ENCODE measurements at places on chromosomes 5 and 9.

GRCh38 chr5:83714810-83715209 lies 5.8 kb downstream of the HAPLN1 start:
- no peak for DNase-seq

- no peak for DNase-seq
These were observed at the start of gene OR1L1 for GRCh38 chr9:122661416-122661815. Gene OR1L1 (plus strand): TSS chr9:122661716. CDS start chr9:122661716, 0 bp downstream.

- DNase-seq, result no peak
These were observed 81.0 kb upstream of the SLC25A51 start for GRCh38 chr9:37984672-37985611.

- no peak for DNase-seq
These were observed 59.0 kb downstream of the KCNIP1 start for GRCh38 chr5:170562875-170563228.

- no peak for DNase-seq
These were observed 44.3 kb downstream of the CYSTM1 start for GRCh38 chr5:140219068-140219991.

DNA sequence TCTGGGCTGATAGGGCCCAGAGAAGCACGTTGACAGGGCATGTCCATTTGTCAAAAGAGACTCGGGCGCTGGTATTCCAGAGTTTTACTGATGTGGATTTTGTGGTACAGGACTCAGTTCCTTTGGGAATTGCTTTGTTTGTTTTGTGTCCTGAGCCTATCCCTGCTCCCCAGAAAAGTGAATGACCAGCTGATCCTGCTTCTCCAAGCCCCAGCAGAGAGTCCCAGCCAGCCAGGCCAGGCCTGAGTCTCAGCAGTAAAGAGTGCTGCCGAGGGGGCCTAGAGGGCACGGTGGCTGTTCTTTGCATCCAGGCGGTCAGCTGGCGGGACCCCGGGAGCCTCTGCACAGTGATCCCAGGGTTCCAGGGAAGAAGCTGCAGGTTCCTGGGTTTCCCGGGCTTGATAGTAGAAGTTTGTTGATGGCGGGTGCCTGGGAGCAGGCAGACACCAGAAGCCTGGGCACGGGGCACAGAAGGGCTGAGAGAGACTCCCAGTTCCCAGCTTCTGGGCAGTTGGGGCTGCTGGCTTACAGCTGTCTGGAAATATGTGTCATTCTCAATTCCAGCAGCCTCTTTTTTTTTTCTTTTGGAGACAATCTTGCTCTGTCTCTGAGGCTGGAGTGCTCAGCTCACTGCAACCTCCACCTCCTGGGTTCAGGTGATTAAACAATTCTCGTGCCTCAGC lies 8.7 kb downstream of the PRDM12 start:
- DNase-seq, result no peak

- no peak for DNase-seq
These were observed 236.9 kb downstream of the CD180 start for GRCh38 chr5:66959653-66960052.

DNA sequence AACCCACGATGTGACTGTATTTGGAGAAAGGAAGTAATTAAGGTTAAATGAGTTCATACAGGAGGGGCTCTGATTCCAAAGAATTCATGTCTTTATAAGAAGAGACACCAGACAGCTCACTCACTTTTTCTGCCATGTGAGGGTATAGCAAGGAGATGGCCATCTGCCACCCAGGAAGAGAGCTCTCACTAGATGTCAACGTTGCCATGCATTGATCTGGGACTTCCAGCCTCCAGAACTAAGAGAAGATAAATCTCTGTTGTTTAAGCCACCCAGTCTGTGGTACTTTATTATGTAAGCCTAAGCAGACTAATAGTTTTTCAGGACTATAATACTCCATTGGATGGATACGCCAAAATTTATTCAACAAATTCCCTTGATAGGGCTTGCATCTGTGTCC lies 89.8 kb upstream of the RAD23B start:
- no peak for DNase-seq

DNA sequence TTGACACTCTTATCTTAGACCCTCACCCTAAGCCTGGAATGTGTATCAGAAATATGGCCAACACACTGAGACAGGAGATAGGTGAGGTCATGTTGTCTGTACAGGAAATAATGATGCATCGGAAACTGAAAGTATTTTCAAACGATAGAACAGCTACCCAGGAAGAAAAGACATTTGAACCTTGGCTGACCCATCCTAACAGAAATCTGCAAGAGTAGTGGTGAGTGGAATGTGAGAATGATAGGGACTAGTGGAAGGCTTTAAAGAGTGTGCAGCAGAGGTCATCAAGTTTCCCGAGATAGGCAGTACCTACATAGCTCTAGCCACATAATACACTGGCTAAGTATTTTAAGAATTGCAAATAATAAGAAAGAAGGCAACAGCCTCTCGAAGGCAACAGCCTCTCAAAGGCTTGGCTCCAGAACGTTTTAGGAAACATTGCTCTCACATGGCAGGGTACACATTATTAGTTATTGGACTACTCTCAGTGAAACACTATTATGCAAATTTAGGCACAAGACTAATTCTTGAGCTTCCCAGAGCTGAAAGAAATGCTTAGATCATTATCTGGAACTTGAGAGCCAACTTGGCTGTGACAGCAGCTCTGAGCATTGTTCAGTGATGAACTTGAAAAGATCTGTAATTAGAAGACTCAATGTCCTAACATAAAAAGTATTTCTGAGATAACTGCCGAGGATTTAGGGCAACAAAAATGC lies 133.1 kb upstream of the FBXL7 start:
- no peak for DNase-seq

DNA sequence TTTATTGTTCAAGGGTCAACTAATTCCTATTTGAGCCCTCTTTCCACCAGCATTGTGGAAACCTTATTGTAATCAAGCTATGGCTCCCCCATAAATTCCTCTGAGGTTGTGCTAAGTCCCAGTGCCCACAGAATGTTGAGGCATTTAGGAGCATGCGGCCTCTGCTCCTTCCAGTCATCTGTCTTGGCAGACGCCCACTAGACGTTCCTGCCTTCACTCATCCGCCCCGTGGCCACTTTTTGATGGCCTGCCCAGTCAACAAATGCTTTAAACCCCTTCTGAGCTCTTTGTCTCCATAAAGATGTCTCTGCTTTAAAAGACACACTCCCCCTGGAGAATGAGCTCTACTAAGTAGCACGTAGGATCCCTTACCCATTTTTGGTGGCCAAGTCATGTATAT lies 104.7 kb downstream of the GAS1 start:
- DNase-seq, result no peak

- DNase-seq, result no peak
These were observed 6.5 kb upstream of the TLE4 start for GRCh38 chr9:79565245-79565644.

DNA sequence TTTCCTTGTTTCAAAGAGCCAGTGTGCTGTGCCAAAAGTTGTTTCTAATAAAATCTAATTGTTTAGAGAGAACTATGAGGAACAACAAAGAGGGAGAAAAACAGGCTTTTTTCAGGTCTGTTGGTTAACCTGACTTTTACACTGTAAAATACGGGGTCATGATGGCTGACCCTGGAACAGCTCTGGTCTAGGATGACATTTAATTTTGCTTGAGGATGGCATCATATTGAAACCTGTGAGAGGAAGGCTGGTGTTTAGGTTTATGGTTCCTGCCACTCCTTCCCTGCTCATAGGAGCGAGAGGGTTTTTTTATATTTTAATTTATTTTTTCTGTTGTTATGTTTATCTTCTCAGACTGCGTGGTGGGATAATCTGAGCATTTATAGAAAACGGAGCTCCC lies 327.6 kb downstream of the KDM4C start:
- no peak for DNase-seq

GRCh38 chr9:84411683-84412267 lies 71.2 kb upstream of the SLC28A3 start:
- DNase-seq, result no peak

DNA sequence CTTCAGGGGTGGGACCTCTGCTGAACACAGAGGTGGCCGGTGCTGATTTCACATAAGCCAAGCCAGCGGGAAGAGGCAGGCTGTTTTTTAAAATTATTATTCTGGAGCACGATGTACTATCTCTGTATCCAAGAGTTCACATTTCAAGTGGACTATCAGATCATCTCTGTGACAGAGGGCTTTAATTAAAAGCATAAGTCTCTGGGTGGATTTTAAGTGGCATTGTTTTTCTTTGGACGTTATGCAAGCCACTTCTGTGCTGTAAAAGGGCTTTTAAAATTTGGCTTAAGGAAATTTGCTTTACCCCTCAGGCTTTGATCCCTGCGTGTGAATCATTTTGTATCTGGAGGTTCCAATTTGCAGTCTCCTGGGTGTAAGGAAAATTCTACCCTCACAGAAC lies 124.7 kb downstream of the PALM2AKAP2 start:
- no peak for DNase-seq

- no peak for DNase-seq
These were observed at the start of gene ARSB for GRCh38 chr5:78985116-78985724. Gene ARSB (minus strand): TSS chr5:78985310. CDS start chr5:78985248, 62 bp downstream.

DNA sequence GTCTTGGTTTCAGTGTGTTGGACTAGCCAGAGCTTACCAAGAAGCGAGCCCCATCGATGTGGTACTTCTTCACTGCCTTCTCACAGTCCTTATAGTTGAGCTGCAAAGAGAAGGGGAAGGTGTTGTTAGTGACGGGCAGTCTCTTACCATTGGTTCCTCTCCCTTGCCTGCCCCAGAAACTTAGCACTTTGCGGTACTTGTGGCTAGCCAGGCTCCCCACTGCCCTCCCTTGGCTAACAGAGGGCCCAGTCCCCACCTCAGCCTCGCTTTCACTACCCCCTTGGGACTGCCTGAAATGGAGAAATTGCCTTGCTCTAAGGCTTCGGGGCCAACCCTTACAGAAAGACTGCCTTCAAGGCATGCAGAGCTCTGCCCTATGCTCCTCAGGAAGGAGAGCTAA lies 4.3 kb downstream of the LCP2 start:
- peak; percentile 40 for DNase-seq

- DNase-seq, result no peak
These were observed 2.8 kb downstream of the HSDL2 start for GRCh38 chr9:112382501-112383364.

GRCh38 chr9:136133959-136134484 lies 15.3 kb upstream of the TMEM250 start:
- no peak for DNase-seq

- DNase-seq, result no peak
These were observed 6.2 kb downstream of the FER start for GRCh38 chr5:108753877-108754276.

DNA sequence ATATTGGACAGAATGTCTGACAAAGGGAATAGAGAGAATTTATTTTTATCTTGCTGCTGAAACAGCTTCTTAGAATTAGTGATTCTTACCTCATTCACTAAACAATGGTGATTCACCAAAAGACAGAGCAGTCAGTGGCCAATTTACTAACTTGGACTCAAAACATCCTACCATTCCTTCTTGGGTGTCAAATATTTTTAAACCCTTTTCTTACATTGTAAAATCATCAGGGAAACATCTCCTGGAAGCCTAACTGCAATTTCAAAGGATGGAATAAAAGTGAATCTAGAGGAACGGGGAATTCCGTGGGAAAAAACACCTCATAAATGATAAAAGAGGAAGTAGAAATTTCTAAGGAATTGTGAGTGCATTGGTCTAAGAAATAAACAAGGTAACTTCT lies 97.7 kb downstream of the LHFPL2 start:
- no peak for DNase-seq

GRCh38 chr5:77937015-77937908 lies 161.1 kb upstream of the TBCA start:
- DNase-seq, result no peak

- DNase-seq, result no peak
These were observed 114.0 kb upstream of the MTAP start for GRCh38 chr9:21688108-21689102.

GRCh38 chr5:178113841-178114324 lies 551 bp downstream of the N4BP3 start:
- DNase-seq, result no peak

- no peak for DNase-seq
These were observed 64.7 kb downstream of the STK10 start for GRCh38 chr5:172123269-172123692.

DNA sequence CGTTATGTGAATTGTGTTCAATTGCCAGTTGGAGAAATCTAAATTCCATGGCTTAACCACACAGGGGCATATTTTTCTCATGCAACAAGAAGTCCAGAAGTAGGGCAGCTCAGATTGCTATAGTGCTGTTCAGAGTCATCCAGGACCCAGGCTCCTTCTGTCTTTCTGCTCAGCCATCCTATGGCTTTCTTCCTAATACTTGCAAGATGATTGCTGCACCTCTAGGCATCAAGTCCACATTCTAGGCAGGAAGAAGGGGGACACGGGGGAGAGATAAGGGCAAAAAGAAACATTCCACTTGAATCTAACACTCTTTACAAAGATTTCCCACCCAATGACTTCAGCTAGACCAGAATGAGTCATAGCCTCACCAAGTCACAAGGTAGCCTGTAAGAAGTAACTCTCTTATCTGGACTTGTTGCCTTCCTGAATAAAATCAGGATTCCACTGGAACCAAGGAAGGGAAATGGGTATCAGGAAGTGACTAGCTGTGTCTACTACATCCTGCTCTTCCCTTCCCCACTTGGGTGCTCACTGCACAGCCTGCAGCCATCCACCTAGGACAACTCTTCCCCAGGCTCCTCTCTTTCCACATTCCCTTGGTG lies 5.3 kb downstream of the ERAP2 start:
- no peak for DNase-seq

DNA sequence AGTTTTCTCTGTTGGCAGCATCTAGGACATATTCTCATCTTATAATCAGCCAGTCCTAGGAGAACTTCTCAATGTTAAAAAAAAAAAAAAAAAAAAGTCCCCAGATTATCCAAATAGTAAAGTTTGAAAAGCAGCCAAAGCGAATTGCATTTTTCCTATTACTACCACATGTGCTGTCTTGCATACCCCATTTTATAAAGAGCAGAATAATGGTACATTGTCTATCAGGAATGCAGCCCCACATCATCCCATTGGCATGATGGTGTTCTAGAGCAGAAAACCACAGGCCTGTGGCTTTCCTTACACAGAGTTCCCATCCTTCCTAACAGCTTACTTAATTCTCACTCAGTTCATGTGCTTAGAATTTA lies 381.6 kb downstream of the TMEM38B start:
- no peak for DNase-seq

- DNase-seq, result no peak
These were observed 49.5 kb upstream of the SUSD1 start for GRCh38 chr9:112224401-112225289.

DNA sequence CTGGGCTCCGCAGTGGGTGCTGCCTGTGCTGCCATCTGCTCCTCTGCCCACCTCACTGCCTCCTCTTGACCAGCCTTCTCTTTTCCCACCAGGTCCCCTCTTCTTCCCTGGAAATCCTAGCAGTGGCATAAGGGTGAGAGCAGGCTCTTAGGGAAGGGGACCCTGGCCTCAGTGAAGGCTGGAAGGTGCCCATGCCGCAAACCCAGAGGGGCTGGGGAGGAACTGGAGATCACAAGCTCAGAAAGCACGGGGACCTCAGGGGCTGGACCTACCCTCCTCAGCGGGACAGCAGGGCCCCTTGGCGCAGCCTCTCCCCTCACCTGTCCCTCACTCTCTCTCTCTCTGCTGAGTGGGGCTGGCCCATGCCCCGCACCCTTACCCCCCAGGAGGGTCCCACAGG lies 144.4 kb upstream of the IRX2 start:
- no peak for DNase-seq

GRCh38 chr9:34502471-34502870 lies 20.3 kb downstream of the ENHO start:
- DNase-seq, result no peak
